ENCODE measurements at places on chromosomes 4 and X. TPM values are rescaled to one million over a fixed set of nuclear protein-coding genes. Genes with fewer than 3 reads are reported as not detected.
A peak's percentile ranks its signal among the peaks of the same experiment; 100 is the strongest.

DNA sequence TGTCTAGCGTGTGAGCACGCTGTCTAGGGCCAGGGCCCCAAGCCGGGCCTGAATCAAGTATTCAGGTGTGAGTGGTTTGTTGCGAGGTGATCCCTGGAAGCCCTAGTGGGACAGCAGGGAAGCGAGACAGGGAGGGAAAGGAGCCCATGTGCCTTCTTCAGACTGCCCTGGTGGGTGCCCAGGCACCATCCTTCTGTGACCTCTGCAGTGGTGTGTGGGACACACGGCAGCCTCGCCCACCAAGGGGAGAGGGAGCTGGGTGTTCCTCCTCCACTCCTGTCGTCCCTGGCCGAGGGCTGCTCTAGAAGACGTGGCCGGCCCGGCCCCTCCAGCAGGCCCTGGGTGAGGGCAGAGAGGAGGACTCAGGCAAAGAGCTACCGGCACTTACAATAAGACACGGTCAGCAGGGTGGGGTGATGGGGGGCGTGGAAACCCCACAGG lies 47.4 kb downstream of the HTRA3 start:
- no peaks in the 10 kb centered on the region for H3K36me3 ChIP-seq
- no peak overlapping the region for H3K4me3 ChIP-seq
- no peak overlapping the region for H3K27ac ChIP-seq
- no peak for DNase-seq

DNA sequence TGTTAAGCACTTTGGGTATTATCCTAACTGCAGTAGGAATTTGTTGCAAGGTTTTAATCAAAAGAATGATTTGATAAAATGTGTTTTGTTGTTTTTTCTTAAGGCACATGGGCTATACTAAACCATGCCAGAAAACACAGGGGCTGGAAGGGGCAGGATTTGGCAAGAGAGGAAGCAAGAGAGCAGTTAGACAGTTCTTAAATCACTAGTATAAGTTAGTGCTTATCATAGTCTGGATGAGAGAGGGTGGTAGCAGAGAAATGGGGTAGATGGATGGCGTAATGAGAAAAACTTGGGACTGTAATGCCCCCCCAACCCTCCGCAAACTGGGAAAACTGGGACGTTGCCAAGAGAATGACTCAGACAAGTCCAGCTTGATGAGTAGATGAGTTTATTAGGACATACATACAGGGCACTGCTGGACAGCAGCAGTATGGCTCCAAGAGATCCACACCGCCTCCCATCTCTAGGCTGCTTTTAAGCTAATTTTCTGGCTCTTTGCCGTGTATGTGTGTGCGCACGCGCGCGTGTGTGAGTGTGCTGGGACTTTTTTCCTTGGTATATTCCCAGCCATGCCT lies 151.5 kb downstream of the PDLIM5 start:
- H3K36me3 ChIP-seq = peaks cover 2% of the 10 kb centered on the region
- DNase-seq = no peak
- H3K27ac ChIP-seq = no peak overlapping the region
- no peak overlapping the region for H3K4me3 ChIP-seq
- no peaks in the 10 kb centered on the region for H3K4me1 ChIP-seq

- H3K4me3 ChIP-seq = no peak overlapping the region
- no peak overlapping the region for H3K27ac ChIP-seq
- no peaks in the 10 kb centered on the region for H3K36me3 ChIP-seq
- no peaks in the 10 kb centered on the region for H3K4me1 ChIP-seq
- DNase-seq = no peak
These were observed 54.4 kb downstream of the STOX2 start for GRCh38 chr4:183959319-183960045.

GAGE1 gene
- not detected for total RNA-seq

DNA sequence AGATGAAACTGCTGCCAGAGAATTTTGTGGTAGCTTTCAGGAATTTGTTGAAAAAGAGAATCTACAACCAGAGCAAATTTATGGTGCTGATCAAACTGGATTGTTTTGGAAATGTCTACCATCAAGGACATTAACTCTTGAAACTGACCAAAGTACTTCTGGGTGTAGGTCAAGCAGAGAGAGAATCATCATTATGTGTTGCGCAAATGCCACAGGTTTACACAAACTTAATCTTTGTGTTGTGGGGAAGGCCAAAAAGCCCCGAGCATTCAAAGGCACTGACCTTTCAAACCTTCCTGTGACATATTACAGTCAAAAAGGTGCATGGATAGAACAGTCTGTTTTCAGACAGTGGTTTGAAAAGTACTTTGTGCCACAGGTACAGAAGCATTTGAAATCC lies 2.1 kb downstream of the TIGD2 start:
- H3K27ac ChIP-seq = no peak overlapping the region
- no peak overlapping the region for H3K4me3 ChIP-seq
- no peak for DNase-seq

DNA sequence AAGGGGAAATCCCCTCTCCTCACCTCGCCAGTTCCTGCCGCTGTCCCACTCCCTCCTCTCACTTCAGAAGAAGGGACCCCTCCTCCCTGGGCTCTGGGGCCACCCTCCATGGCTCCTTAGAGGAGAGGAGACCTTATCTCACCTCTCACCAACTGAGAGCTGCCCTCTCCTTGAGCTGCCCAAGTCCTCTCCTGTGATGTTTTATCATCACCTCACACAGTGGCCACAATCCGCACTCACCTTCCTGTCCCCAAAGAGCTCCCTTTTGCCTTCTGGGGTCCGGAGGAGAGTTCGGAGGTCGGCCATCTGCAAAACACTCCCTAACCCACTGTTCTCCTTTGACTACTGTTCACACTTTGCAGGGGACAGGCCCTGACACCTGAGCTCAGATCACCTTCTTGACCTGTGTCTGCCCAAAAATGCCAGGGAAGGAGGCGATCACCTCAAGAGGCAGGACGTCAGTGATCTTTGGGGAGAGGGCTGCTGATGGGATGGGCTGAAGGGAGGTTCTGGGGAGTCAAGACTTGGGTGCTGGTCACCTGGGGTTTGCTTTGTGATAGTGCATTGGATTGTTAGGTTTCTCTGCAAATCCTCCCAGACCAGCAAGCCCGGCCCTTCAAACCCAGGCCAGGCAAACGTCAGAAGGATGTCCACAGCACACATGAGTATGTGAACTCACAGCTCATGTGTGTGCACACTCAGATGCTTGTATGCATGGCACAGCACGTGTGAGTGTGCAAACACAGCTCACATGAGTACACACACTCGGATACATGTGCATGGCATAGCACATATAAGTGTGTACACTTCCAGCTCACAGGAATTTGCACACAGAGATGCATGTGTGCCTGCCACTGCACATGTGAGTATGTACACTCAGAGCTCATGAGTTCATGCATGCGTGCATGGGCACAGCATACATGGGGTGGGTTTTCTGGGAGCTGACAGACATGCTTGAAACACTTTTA lies 41.8 kb downstream of the HTRA3 start:
- H3K4me1 ChIP-seq = no peaks in the 10 kb centered on the region
- H3K27ac ChIP-seq = no peak overlapping the region
- H3K4me3 ChIP-seq = no peak overlapping the region
- no peak for DNase-seq
- peaks cover 20% of the 10 kb centered on the region for H3K27me3 ChIP-seq
- no peaks in the 10 kb centered on the region for H3K36me3 ChIP-seq

DNA sequence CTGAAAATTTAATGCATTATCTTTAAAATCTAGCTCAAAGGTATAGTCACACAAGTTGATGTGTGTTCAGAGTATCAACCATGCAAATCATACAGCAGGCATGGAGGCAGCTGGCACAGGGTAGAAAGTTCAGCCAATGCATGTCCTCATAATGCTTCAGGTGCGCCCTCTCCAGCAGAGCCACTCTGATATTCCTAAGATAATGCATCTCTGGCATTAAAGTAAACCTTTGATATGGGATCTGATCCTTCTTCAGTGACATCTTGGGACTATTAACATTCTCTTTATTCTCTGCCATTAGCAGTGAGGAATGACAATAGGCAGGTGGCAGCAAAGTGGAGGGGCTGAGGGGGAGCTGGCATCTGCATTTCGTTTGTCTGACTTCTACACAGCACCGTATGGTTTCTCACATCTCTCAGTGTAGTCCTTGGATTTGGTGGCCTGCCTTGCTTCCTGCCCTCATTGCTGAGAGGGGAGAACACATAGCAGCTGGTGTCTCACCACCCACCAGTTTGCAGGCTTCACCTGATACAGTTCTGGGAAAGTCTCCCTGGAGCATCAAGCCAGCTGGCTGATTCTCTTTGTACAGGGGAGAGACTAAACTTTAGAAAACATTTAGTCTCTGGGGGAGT lies 168.7 kb upstream of the TBC1D9 start:
- H3K4me1 ChIP-seq = no peaks in the 10 kb centered on the region
- H3K27me3 ChIP-seq = no peaks in the 10 kb centered on the region
- H3K27ac ChIP-seq = no peak overlapping the region
- H3K4me3 ChIP-seq = no peak overlapping the region
- H3K36me3 ChIP-seq = no peaks in the 10 kb centered on the region
- no peak for DNase-seq

MAGEB17 gene
- total RNA-seq = not detected

PRSS12 gene
- not detected for total RNA-seq

GABRA4 gene
- total RNA-seq = not detected

PROM1 gene
- not detected for total RNA-seq

DNA sequence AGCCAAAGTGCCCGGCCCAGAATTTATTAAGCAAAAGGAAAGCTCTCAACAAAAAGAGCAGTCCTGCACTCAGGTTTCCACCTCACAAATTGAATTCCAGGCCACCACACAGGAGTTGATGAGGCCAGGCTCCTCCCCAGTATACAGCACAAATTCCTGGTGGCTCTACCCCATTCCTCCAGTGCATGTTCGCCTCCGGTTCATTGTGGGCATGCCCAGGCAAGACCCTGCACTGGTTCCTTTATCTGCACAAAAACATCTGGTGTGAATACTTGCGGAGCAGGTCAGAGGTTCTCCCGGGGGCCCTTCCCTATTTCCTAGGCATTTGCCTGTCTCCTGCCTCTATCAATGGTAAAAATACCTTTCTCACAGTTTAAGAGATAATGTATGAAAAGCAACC lies 195.2 kb upstream of the ANXA10 start:
- no peak for DNase-seq
- H3K4me1 ChIP-seq = no peaks in the 10 kb centered on the region
- H3K27me3 ChIP-seq = no peaks in the 10 kb centered on the region
- H3K36me3 ChIP-seq = no peaks in the 10 kb centered on the region

PRR32 gene
- not detected for total RNA-seq

- H3K27me3 ChIP-seq = no peaks in the 10 kb centered on the region
- H3K4me3 ChIP-seq = no peak overlapping the region
- no peak for DNase-seq
- peaks cover 41% of the 10 kb centered on the region for H3K4me1 ChIP-seq
- H3K27ac ChIP-seq = peak overlapping the region; percentile 85
These were observed 34.3 kb downstream of the MECP2 start for GRCh38 chrX:154063234-154063633.

GRCh38 chr4:39456946-39457763 lies 1.6 kb downstream of the RPL9 start:
- H3K4me1 ChIP-seq = peaks cover 32% of the 10 kb centered on the region
- H3K36me3 ChIP-seq = peaks cover 72% of the 10 kb centered on the region
- no peaks in the 10 kb centered on the region for H3K27me3 ChIP-seq

All from naive thymus-derived CD8-positive, alpha-beta T cell (primary cell).